ENCODE measurements at places on chromosomes 4 and X. TPM values are rescaled to one million over a fixed set of nuclear protein-coding genes. Genes with fewer than 3 reads are reported as not detected.

Gene SUPT20HL2
- not detected for polyA plus RNA-seq

Gene ABCG2
- polyA plus RNA-seq, result 0.89 TPM

Gene PNMA6F
- not detected for polyA plus RNA-seq

Gene SGMS2
- 3.0 TPM for polyA plus RNA-seq
